Pons (tissue), 1 donor: ENCODE measurements at places on chromosomes 6 and 20.
A peak's percentile ranks its signal among the peaks of the same experiment; 100 is the strongest.

- no peak for DNase-seq
Observed at GRCh38 chr6:169047345-169047744, 206.3 kb downstream of the THBS2 start.

- peak; percentile 50 for DNase-seq
Observed at GRCh38 chr6:33700391-33701050, 11.0 kb downstream of the UQCC2 start.

- DNase-seq, result no peak
Observed at GRCh38 chr6:140736231-140736630, 1361.8 kb upstream of the CITED2 start.

DNA sequence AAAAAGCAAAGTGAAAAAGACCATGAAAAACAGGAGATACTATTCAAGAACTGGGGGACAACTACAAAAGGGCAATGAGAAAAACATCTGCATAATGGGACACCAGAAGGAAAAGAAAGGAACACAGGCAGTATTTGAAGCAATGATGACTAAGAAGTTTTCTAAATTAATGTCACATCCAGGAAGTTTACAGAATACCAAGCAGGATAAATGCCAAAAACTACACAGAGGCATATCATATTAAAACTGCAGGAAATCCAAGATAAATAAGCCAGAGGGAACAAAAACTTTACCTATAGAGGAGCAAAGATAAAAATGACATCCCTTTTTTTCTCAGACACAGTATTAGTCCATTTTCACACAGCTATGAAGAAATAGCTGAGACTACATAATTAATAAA, 193.0 kb downstream of the ERMARD start:
- no peak for DNase-seq

DNA sequence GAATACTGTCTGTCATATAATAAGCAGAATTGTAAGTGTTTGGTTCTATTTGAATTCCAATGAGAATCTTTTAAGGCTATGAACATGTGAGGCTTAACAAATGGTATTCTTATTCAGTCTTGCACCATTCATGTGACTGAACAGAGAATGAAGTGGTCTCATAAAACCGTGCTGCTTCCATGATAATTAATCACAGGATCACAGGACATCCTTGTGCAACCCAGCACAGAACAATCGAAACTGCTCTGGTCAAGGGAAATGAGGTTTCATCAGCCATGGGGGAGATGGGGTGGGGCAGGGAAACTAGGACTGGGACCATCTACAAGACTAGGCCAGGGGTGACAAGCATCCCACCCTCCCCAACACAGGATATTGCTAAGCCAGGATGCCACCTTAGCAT, 6.0 kb downstream of the PPIL6 start:
- no peak for DNase-seq

DNA sequence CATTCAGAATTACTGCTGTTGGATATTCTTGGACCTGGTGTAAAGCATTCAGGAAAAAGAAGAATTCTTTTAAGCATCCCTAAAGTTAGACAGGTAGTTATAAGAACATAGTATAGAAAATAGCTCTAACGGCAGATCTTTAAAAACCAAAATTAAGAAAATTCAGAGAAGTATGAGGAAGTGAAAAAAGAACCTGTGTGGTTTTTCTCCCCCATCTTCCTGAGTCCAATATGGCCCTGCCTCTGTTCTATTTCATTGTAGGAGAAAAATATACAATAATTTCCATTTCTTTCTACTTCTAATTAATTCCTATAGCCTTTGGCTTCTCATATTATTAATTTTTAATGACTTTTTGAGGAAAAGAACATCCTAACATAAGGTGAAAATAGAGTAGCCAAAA, 47.1 kb downstream of the FHL5 start:
- no peak for DNase-seq

GRCh38 chr6:33761922-33762629, 15.4 kb upstream of the IP6K3 start:
- peak; percentile 69 for DNase-seq
